AG09319 (cell line): ENCODE measurements at places on chromosomes 2 and 18.

GRCh38 chr18:34928754-34929335 is 112.4 kb upstream of the MAPRE2 start:
- no peak for DNase-seq

GRCh38 chr18:67318651-67319050 is 197.9 kb downstream of the DSEL start:
- peak; percentile 3 for DNase-seq

- no peak for DNase-seq
Measured at GRCh38 chr2:59398081-59398480, 1155.4 kb downstream of the BCL11A start.

- DNase-seq = no peak
Measured at GRCh38 chr2:66602341-66602740, 167.4 kb downstream of the MEIS1 start.

GRCh38 chr2:241852116-241852980 is 6.3 kb downstream of the PDCD1 start:
- no peak for DNase-seq

GRCh38 chr2:111634050-111634794 is 249.8 kb downstream of the ANAPC1 start:
- no peak for DNase-seq

DNA sequence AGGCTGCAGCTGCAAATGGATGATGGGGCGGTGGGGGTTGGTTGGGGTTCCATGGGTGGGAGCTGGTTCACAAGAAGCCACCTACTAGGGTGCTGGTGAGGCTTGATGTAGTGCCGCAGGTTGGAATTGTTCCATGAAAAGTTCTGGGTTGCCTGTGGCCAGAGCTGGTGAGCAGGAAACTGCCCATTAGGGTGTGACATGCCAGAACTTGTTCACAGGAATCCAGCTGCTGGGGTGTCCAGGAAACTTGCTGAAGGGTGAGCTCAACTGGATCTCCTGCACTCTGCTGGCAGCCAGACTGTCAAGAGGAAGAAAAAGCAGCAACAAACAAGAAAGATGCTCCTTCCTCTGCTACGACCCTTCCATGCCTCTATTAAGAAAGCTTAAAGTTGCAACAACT is 48.8 kb downstream of the MAP3K20 start:
- no peak for DNase-seq

GRCh38 chr2:168632709-168633121 is 169.7 kb upstream of the NOSTRIN start:
- DNase-seq = no peak

- no peak for DNase-seq
Measured at GRCh38 chr2:72789241-72789640, 36.6 kb downstream of the EXOC6B start.

DNA sequence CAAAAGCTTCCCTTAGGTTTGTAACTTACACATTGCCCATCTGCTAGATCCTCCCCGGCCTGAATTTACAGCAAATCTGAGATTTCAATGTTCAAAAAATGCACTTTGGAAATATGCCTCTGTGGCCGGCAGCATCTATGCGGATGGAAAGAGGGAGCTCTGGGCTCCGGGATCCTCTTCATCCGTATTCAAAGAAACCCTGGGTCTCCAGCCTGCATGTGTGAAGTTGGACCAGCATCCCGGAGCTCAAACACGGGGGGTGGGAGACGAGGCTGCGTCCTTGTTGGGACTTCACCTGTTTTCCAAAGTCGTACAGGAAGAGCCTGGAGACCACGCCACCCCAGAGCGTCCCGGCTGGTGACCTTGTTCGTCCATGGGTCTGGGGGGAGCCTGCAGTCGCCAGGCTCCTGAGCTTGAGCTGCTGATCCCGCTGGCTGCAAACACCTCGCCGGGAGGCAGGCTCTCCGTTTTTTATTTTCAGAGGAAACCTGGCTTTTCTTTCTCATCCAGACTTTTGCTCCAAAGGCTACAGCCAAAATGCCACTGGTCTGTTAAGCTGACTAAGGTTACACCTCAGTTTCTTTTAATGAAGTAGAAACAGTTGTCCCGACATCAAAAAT is 77.4 kb downstream of the PTGR3 start:
- no peak for DNase-seq

- DNase-seq = no peak
Measured at GRCh38 chr2:48938231-48938630, 182.7 kb upstream of the LHCGR start.

DNA sequence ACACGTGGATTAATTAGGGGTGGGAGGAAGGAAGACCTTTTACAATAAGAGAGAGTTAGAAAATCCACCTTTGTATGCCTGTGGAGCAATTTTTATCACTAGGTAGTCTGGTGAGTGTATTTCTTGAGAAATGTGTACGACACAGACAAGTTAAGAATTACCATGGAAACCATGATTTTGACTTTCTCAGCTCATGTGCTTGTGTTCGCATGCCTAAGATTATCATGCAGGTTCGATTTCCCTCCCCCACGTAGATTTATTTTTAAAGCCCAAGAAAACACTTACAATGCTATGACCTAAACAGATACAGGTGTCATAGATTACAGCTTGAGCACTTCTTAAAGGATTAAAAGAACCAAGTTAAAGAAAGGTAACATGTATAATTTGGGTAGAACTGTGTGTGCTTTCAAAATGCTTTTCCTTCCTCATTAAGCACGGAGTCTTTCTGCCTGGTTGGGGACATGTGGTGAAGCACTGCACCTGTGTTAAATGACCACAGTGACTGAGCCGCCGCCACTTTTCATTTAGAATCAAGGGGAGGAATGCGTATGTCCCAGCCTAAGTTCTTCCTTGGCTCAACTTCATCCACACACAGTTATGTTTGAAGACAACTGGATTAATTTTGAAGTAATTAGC is 16.6 kb downstream of the SERTAD2 start:
- no peak for DNase-seq

GRCh38 chr2:50895041-50895440 is 136.9 kb downstream of the NRXN1 start:
- no peak for DNase-seq

DNA sequence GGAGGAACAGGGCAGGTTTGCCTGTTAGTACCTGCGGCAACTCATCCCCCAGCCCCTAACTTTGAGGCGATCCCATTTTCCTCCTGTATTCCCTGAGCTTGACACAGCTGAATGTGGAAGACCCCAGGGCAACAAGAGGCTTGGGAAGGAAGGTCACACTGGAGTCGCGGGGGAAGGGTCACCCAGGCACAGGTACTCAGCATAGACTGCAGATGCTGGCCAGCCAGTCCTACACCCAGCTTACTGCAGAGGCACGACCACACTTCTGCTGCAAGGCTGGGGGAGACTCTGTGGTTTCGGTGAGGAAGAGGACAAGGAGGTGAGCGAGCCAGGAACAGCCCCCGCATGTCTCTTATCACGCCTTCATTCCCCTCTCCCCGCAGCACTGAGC is 91.5 kb downstream of the MALT1 start:
- DNase-seq = no peak

DNA sequence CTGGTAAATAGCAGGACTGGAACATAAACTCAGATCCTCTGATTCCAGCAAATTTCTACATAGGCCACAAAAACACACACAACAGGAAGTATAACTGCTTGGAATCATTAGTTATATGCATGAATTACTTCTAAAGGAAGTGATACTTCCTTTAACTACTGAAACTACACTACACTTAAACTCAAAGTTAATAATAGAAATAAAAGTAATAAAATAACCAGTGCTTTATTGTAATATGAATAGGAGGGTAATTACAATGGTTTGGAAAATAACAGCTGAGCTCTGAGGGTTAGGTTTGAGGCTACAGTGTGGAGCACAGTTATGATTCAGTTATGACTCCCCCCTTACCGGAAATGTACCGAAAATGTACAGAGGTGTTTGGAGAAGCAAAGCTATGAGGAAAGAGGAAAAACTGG is 18.5 kb upstream of the POLI start:
- DNase-seq = no peak

GRCh38 chr2:9307535-9307934 is 100.9 kb downstream of the ASAP2 start:
- DNase-seq = no peak

- DNase-seq = no peak
Measured at GRCh38 chr2:235215248-235215647, 263.4 kb downstream of the SH3BP4 start.

GRCh38 chr2:54122939-54123338 is 7.5 kb downstream of the ACYP2 start:
- DNase-seq = no peak

GRCh38 chr2:47653902-47654789 is 128.8 kb upstream of the MSH6 start:
- no peak for DNase-seq

DNA sequence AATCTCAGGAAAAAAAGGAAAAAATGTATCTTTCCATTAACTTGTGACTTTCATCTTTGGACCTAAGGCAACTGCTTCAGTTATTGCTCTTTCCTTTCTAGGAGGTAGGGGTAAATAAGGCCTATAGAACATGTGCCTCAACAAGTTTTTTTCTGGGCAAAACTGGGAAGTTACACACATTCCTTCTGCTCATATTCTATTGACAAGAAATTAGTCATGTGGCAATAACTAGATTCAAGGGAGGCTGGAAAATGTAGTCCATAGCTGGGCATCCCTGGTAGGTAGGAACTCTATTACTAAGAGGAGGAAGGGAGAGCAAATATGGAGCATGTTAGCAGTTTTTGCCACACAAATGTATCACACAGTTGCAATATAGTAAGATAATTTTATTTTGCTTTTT is 37.7 kb upstream of the NEMP2 start:
- no peak for DNase-seq

GRCh38 chr2:238128534-238129001 is 9.9 kb upstream of the KLHL30 start:
- DNase-seq = no peak

- DNase-seq = no peak
Measured at GRCh38 chr2:7835693-7836680, 845.9 kb upstream of the ID2 start.

DNA sequence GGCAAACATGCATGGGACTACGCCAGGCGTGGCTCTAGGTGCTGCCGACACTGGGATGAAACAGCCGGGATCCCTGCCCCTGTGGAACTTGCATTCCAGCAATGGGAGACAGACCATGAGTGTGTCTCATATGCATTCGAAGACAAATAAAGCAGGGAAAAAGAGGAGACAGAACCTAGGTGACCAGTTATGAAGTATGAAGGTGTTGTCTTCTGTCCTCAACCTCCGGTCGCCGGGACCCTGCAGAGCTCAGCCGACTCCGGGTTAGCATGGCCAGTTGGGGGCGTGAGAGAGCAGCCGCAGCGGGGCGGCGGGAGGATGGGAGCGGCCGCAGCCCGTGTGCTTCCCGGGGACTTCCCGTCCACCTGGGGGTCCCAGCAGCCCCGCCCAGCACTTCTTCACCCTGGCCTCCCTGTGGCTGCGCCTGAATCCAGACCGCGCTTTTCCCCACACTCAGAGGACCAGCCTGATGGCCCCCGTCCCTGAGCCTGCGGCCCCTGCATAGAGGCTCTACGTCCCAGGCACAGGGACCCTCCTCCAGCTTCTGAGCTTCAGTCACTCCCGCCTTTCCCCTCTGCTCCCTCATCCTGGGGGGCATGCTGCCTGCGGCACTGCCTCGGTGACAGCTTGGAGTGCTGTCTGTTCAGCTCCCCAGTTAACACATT is 11.4 kb downstream of the ID2 start:
- no peak for DNase-seq

DNA sequence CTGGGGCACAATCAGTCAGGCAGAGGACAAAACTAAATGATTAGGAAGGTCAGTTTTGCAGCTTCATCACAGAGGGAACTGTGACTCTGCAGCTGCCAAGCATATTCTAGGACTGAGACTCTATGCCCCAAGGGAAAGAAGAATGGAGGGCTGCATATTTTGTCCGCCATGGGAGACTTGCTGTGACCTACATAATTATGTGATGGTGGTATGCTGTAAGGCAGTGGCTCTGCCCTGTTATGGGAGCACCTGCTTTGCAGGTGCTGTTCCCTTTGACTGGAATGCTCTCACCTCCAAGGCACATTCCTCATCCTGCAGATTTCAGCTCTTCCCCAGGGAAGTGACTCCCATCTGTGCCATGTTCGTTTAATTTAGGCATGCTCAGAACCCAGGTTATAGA is 261.9 kb upstream of the EPHA4 start:
- no peak for DNase-seq

DNA sequence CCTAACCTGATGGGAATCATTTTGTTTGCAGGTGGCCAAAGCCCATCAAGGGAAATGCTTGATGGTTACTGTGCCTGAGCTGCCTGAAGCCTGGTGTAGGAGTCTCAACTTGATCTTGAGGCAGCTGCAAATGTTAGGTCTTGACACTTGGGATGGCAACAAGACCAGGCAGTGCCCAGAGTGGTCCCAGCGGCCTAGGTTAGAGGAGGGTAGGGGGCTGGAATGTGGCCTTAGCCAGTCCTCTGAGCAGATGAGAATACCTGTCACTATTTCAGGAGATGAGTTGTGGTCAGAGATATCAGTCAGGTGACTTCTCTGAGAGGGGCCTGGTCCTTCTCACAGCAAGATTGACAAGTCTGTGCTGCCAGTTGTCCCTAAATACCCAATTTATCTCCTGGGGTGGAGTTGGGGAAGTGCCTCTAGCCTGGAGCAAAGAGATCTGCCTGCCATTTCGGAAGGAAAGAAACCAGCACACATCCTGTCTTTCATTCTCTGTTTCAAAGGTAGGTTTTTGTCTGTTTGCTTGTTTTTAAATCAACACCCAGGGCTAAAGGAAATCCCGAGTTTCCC is 13.4 kb downstream of the SPTBN1 start:
- DNase-seq = no peak

- DNase-seq = no peak
Measured at GRCh38 chr2:221518201-221518934, 53.7 kb downstream of the EPHA4 start.

DNA sequence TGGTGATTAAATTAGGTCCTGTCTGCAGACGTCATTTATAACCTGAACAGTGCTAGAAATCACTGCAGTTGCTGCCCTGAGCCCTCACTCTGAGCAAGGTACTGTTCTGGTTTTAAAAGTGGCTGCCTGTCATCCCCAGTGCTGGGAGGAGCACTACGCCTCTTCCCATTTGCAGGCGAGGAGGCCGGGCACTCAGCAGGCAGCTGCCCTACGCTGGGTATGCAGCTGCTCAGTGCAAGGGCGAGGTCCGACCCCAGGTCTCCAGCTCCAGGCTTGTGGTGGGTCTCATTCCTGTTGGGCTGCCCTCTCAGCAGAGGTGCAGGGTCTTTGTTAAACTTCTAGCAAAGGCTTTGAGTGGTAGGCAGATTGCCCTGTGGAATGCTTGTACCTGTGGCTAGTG is 15.7 kb downstream of the CNDP2 start:
- no peak for DNase-seq

- DNase-seq = no peak
Measured at GRCh38 chr18:66209656-66210055, 394.2 kb downstream of the CDH19 start.

GRCh38 chr18:9417073-9417851 is 58.1 kb upstream of the RALBP1 start:
- no peak for DNase-seq

GRCh38 chr18:58996131-58996641 is 131.5 kb downstream of the ZNF532 start:
- DNase-seq = peak; percentile 38
